Motor neuron (in vitro differentiated cells): ENCODE measurements at places on chromosomes 16 and 17. TPM values are rescaled to one million over a fixed set of nuclear protein-coding genes. Genes with fewer than 3 reads are reported as not detected.

GRCh38 chr16:19696961-19697360 lies 21.1 kb downstream of the KNOP1 start:
- peak; percentile 16 for ATAC-seq

GRCh38 chr16:11401161-11402050 lies 56.1 kb downstream of the RMI2 start:
- peak; percentile 5 for ATAC-seq

- no peak for ATAC-seq
Measured at GRCh38 chr16:28282045-28282444, 10.3 kb upstream of the SBK1 start.

- ATAC-seq = no peak
Measured at GRCh38 chr16:16148755-16149154, 74.5 kb downstream of the ABCC6 start.

- peak; percentile 88 for ATAC-seq
Measured at GRCh38 chr17:18981642-18982424, 22.7 kb downstream of the FAM83G start.

GRCh38 chr17:82863383-82863940 lies 23.6 kb upstream of the ZNF750 start:
- ATAC-seq = peak; percentile 6

GRCh38 chr16:47317465-47318240 lies 143.2 kb downstream of the ITFG1 start:
- ATAC-seq = no peak

DNA sequence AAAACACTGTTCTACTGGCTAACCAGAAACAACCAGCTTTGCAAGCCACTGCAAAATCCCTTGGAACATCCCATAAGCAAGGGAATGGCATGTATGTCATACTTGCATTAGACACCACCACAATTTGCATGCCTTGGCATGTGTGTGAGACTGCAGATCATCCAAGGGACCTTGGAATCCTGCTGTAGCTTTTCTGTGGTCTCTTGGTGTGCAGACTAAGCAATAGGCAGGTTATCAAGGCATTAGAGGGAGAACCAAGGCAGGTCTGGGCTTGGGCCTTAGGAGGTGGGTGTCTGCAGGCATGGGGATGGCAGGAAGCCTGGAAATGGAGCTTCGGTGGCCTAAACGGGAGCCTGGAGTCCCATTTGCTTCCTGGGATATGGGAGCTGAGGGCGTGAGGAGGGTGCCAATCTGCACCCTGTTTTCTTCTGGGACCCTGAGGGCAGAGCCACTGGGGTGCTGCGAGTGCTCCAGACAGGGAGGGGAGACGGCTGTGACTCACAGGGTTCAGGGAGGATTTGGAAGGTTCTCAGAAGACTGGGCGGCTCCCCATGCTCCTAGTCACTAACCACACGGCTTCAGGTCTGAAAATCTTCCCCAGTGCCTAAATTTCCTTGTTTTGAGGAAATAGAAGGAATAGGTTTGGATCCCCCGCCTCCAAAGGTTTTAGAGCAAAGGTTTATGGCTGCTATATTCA lies 36.6 kb downstream of the FAM20A start:
- peak; percentile 38 for ATAC-seq

DNA sequence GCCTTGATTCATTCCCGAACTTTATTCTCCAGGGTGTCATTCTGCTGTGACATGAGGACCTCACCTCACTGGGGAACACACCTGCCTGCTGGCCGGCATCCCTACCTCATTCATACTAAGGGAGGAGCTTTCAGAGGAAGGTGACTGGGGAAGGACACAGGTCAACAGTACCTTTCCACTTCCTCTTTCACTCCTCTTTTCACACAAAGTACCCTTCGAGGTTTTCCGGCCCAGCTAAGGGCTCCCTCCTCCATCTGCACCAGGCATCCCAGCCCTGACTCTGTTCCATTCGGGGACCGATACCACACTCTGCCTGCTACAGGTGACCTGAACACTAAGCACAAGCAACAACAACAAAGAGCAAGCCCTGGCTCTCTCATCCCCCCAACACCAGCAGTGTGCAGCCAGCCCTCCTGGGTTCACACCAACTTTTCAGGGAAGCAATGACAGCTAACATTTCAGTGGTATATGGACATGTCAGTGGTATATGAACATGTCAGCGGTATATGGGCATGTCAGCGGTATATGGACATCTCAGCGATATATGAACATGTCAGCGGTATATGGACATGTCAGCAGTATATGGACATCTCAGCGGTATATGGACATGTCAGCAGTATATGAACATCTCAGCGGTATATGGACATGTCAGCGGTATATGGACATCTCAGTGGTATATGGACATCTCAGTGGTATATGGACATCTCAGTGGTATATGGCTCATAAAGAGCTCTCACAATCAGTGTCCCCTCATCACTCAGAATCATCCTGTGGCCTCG lies 16.0 kb downstream of the TRIM25 start:
- ATAC-seq = no peak

DNA sequence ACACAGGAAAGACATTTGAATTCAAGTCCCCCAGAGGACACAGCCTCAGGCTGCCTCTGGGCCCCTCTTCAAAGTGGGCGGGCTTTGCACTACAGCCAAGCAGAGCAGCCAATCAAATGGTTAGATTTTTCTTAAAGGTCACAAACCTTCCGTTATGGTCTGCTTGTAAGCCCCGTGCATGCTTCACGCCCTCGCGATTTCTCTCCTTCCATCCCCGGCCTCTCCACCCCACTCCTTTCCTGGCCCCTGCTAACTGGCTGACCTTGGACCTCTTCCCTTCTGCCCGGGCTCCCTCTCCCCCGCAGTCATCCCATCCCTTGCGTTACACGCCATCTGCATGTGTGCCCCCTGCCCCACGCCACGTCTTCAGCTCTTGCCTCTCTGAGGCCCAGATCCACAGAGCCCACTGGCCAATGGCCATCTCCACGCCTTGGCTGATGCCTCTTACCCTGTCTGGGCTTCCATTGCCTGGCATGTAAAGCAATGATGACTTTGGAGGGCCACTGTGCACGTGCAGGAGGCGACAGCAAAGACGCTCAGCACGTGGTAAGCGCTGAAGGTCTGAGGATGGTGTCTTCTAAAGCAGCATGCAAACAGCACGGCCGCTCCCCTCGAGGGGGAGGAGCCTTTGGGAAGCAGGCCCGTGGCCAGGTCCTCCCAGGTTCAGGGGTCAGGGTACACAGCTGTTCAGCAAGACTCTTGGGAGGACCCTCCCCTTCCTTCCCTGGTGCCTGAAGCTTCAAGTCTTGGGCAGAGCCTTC lies 86.8 kb downstream of the ZDHHC7 start:
- no peak for ATAC-seq

- no peak for ATAC-seq
Measured at GRCh38 chr16:27232901-27233625, 29.7 kb downstream of the KDM8 start.

DNA sequence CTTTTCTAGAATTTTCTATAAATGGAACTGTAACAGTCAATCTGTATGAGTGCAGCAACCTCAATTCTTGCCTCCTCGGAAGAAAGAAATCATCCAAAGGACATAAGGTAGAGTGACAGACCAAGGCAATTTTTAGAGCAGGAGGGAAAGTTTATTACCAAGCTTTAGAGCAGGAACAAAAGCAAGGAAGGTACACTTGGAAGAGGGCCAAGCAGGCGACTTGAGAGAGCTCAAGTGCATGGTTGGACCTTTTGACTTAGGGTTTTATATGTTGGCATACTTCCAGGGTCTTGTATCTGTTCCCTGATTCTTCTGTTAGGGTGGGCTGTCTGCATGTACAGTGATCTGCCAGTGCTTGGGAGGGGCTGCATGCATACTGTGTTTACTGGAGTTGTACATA lies 50.3 kb downstream of the SCNN1G start:
- no peak for ATAC-seq

DNA sequence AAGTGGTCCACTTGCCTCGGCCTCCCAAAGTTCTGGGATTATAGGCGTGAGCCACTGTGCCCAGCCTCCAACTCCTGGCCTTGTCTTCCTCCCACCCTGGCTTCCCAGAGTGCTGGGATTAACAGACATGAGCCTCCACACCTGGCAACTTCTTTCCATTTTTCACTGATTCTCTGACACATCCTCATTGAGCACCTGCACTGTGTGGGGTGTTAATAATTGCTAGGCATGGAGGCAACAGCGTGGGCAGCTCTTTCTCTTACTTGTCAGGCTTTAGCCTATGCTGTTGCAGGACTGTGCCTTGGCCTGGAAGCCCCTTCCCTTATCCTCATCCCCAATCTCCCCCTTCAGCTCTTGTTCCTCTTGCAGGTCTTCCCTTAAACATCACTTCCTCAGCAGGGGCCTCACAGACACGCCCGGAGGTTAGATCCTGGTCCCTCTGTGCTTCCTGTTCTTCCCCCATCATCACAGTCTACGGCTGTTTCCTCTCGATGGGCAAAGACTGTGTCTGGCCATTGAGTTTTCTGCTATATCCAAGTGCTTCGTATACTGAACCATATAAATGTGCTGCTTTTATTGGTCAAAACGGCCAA lies 7.9 kb downstream of the QPRT start:
- ATAC-seq = no peak

DNA sequence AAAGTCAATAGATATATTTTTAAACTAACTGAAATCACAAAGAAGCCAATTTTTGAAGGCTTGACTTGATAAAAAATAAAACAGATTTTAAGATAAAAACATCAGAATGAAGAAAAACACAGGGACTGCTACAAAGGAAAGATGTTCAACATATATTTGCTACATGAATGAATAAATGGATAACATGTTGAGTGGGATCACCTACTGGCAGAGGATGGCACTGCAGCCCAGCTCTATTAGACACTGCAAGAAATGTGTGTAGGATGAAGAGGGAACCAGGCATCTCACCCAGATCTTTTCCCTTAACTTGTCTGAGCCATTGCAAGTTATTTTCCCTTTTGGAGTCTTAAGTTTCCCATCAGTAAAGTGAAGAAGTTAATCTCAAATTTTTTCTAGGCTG lies 4.2 kb downstream of the AIPL1 start:
- ATAC-seq = no peak

DNA sequence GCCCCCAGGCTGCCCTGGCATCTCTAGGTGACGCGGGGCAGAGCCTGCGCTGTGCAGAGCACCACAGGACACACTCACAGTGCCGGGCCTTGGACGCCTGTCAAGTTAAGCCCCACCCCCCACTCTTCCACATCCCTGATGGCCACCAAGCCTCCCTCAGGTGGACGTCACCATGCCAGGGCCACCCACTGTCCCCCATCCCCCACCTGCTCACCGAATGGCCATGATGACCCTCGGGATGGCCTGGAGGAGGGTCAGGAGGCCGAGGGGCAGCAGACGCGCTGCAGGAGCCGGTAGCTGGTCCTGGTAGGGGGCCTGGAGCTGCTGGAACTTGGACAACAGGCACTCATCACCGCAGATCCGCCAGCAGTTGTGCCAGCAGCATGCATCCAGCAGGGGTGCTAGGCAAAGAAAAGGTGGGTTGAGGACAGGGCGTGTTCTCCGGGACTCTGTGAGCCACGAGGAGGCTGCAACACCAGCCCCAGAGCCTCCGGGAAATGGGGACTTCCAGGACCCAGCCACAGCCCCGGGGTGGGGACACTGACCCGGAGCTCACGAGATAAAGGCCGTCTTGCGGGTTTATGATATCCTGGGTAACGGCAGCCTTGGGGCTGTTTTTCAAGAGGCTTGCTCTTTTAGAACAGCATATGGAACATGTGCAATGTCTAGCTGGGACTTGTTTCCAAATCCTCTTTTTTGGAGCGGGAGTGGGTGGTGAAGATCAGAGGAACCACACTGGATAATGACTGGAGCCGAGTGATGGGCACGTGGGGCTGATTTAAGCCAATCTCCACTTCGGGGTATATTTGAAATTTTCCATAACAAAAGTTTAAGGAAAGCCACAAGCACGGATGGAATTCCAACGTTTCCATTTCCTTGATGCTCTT lies 11.4 kb downstream of the C16orf95 start:
- no peak for ATAC-seq

GPRC5C gene
- 1.7 and 2.9 TPM in 2 replicates for total RNA-seq

TEX14 gene
- 0.32 and 0.36 TPM in 2 replicates for total RNA-seq

P2RX1 gene
- 0.97 and 1.2 TPM in 2 replicates for total RNA-seq

SLC38A8 gene
- 1.1 TPM in 1 of 2 replicates, not detected in the other for total RNA-seq

JMJD8 gene
- total RNA-seq = 24.3 and 25.6 TPM in 2 replicates

SNX20 gene
- 0.15 and 0.17 TPM in 2 replicates for total RNA-seq

ZG16B gene
- 0.25 TPM in 1 of 2 replicates, not detected in the other for total RNA-seq
